ENCODE measurements at places on chromosomes 11 and 22.

DNA sequence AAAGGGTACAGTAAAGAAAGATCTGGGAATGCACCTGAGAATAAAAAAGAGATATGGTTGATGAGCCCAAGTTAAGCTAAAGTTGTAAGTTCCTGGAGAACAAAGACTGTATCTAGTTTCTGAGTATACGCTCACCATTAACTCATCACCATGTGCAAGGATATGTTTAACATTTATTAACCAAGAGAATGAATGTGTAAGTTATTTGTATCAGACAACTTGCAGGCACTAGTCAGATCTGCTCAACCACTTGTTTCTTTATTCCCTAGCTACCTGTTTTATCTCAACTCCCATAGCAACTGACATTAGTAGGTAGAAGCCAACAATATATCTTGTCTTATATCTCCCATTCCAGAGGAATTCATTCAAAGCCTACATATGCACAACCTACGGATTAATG lies 74.9 kb upstream of the KCNA4 start:
- no peak for DNase-seq

DNA sequence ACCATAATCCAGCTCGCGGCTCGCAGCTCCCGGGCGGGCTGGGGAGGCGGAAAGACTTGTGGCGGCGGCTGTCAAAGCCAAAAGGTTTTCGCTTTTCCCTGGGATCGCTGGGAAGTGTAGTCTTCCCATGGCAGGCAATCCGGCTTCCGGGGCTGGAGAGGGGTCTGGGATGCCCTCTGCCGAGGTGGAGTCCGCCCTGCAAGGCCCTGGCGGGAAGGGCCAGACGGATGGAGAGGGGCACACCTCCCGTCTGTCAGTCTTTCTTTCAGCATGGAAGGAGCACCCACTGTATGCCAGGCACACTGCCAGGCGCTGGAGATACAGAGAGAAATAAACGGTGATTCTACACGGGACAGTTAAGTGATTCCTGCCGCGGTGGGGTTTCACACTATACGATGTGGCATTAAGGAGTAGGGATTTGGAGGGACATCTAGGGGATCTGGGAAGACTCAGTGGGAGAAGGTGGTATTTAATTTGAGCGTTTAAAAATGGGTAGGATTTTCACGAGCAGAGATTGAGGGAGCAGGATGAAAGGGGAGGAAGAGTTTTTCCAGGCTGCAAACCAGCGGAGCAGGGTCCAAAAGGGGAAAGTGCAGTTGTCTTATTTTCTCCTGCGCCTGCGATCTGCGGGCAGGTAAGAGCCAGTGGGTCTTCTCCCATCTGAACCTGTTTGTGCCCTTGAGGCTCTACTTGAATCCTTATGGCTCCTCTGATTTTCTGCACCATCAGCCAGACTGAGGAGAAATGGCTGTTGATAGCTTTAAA lies at the start of gene BACE1:
BACE1 (minus strand) TSS at position 60 of the 765 bp plus-strand sequence. CDS start 461 bp downstream, outside the sequence.
- peak; percentile 5 for DNase-seq

DNA sequence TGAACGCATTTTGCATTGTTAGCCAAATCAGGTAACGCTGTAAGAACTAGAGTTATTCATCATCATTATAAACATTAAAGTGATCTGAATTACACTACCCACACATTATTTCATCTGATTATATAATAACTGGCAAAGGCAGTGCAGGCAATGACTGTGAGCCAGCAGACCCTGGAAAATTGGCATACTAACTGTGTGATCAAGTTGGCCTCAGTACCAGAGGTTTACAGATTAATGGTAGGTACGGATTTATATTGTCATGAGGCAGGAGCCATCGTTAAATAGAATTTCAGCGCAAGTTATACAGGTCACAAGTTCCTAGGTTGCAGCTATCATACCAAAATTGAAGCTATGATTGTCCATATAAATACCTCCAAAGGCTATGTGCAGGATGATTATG lies 225.4 kb downstream of the CNTN5 start:
- no peak for DNase-seq

- peak; percentile 29 for DNase-seq
Observed at GRCh38 chr11:78420255-78420764, 2.7 kb upstream of the GAB2 start.

DNA sequence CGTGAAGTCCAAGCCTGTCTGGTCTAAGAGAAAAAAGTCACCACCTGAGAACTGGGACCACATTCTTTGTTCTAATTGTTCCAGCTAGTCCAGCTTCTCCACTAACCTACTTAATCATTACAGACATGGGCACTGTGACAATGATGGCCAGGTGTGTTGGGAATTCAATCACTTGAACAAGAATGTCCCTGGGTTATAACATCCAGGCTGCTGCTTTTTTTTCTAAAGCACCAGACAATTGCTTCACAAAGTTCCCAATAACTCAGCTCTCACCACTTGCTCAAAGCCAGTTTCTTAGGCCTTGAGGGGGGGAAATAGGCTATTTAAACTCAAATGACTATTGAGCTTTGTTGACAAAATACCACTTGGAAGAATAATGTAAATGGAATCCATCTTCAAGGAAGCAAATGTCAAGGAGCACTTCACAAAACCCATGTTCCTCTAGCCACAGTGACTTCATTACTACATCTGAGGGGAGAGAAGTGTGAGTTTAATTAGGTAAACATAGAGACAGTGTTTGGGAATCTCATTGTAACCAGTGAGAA lies 80.3 kb downstream of the ME3 start:
- no peak for DNase-seq

- DNase-seq = no peak
Observed at GRCh38 chr11:74132833-74133232, 38.0 kb downstream of the C2CD3 start.

DNA sequence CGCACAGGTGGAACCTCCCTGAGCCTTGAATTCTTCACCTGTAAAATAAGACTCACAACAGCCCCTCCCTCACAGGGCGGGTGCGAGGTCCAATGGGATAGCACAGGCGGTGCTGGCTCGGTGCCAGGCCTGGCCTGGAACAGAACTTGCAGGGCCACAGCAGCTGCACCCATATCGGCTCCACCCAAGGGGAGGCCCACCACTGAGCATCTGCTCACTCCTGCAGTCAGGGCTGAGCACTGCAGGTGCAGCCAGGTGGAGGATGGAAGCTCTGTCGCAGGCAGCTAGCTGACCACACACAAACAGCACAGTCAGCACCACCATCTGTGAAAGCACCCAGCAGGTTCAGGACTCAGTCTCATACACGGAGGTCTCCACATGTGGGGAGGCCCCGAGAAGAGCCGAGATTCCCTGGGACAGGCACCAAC lies 19.6 kb downstream of the VPS37C start:
- DNase-seq = no peak

DNA sequence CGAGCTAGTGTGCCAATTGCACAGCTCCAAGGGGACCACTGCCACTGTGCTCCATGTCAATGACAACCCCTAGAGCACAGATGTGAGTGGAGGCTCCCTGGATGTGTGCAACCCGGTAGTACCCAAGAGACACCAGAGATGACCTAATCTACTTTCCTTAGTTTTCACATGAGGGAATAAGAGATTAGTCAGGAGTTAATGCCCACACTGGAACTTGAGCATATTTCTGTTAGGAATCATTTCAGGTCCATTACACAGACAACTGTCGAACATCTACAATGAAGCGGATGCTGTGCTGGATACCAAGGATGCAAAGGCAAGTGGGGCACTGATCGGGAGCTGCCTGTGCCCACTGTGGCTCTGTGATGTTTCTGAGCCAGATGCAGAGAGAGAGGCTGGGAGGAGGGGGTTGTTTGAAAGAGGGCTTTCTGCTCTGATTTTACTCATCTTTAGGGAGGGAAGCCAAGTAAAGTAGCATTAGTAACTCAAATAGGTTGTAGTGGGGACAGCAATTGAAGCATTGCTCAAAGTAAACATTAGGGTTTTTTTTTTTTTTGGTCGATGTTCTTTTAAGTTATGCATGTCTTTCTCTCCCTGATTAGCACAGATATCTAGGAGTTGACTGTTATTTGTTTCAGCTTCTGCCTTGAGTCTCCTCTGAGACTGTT lies 82.5 kb upstream of the SORL1-AS1 start:
- no peak for DNase-seq

DNA sequence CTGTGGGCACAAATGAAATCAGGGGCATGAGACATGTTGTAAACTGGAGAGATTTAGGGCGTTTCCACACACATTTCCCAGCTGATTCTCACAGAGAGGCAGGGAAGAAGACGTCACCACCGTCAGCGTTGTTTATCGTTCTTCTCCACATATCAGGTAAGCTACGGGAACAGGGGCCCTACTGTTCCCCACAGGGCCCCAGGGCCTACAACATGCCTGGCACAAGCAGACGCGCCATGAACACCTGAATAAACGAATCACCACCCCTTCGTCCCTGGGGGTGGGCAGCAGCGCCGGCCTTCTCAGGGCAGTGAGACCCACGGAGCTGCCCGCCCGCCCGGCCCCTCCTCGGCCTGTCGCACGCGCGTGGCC lies 342 bp downstream of the EFCAB6 start:
- no peak for DNase-seq

DNA sequence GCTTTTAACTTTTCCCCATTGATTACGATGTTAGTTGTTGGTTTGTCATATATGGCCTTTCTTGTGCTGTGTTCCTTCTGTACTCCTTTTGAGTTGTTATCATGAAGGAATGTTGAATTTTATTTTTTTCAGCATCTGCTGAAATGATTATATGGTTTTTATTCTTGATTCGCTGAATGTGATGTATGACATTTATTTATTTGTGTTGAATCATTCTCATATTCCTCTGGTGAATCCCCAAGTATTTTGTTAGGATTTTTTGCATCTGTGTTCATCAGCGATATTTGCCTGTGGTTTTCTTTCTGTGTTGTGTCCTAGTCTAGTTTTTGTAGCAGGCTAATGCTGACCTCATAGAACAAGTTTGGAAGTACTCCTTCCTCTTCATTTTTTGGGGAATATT lies 78.2 kb downstream of the GGT1 start:
- no peak for DNase-seq
